T follicular helper cell (primary cell): ENCODE measurements at places on chromosomes 12 and 14.
A peak's percentile ranks its signal among the peaks of the same experiment; 100 is the strongest.

DNA sequence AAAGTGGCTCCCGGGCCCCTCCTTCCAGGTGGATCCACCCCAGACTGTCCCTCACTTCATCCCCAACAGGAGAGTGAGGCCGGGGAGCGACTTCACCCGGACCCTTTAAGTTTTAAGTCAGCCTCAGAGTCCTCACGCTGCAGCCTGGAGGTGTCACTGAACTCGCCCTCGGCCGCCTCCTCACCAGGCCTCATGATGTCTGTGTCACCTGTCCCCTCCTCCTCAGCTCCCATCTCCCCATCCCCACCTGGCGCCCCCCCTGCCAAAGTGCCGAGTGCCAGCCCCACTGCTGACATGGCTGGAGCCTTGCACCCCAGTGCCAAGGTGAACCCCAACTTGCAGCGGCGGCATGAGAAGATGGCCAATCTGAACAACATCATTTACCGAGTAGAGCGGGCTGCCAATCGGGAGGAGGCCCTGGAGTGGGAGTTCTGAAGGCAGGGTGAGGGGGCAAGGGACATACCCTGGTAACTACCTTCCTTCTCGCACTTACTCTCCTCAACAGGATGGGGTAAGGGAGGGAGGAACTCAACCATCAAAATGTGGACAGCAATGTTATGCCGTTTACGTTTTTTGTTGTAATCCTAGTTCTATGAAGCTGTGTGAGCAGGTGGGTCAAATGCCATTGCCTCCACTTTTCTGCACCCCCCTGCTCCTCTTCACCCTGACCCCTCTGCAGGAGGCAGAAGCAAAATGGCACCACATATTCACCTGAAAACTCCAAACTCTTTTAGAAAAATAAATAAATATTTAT is 20.8 kb downstream of the PHETA1 start:
- no peak for DNase-seq

DNA sequence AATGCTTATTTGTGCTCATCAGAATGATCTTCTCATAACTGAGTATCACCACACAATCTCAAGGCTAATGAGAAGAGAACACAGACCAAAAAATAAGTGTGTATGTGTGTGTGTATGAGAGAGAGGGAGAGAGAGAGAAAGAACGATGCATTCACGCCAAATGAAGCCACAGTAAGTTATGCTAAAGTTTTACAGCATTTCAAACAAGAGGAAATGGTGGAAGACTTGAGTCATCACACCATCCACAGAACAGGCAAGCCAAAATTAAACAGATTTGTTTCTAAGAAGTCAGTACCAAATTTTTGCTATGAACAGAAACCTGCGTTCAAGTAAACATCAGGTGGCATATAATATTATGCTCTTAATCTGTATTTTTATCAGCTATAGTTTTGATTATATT is 141.2 kb downstream of the MED13L start:
- no peak for DNase-seq

GRCh38 chr12:48110691-48111311 is 4.9 kb upstream of the SENP1 start:
- no peak for DNase-seq

- no peak for DNase-seq
These were observed at the start of gene CNTN1 for GRCh38 chr12:40691913-40692764. TSS of gene CNTN1 (plus strand) at chr12:40692439.

GRCh38 chr12:19014240-19014639 is 115.3 kb upstream of the PLEKHA5 start:
- no peak for DNase-seq

DNA sequence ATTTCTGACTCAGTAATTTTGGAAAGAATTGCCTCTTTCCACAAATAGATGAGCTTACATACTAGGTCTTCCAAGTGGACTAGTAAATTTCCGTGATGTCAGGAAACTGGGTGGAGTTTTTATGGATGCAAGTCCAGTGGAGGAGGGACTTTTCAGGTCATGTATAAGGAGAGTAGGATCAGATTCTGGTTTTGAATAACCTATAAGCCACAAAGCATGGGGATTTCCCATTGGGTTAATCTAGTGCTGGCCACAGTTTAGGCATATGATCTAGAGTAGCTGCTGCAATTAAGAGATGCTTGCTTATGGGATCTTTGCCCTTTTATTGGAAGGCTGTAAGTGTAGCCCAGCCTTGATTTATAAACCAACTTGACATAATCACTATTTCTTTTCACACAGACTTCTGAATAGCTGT is 33.8 kb downstream of the STK38L start:
- DNase-seq: no peak

- DNase-seq: no peak
These were observed 171.9 kb downstream of the CCDC59 start for GRCh38 chr12:82186282-82186681.

DNA sequence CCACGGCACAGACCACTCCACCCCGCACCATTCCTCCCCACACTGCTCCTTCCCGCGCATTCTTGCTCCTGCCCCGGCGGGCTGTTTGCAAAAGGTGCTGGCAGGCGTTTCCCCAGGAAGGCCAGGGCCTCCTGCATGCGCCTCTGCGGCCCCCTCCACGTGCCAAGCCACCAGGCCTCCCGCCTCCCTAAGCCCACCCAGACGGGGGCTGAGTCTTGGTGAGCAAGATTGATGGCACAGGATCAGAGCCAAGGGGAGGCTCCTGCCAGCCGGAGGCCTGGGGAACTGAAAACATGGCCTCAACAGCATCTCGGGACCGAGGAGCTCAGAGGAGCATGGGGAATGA is 328.3 kb upstream of the DIO3 start:
- no peak for DNase-seq

DNA sequence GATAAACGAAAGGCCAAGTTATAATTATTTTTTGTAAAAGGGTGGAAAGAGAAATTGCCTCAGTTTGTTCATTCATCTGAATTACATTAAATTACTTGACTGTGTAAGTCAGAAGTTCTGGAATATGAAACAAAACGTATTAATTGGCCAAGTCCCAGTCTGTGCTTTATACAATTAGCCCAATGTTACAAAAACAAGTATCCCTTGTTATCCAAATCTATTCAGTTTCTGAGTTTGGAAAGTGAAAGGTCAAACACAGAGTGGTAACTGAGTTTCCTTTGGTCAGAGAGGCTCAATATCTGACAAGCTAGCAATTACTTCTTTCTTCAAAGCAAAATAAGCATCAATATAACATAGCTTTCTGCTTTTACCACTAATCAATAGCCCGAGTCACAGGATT is 62.6 kb downstream of the SPPL3 start:
- DNase-seq: no peak

DNA sequence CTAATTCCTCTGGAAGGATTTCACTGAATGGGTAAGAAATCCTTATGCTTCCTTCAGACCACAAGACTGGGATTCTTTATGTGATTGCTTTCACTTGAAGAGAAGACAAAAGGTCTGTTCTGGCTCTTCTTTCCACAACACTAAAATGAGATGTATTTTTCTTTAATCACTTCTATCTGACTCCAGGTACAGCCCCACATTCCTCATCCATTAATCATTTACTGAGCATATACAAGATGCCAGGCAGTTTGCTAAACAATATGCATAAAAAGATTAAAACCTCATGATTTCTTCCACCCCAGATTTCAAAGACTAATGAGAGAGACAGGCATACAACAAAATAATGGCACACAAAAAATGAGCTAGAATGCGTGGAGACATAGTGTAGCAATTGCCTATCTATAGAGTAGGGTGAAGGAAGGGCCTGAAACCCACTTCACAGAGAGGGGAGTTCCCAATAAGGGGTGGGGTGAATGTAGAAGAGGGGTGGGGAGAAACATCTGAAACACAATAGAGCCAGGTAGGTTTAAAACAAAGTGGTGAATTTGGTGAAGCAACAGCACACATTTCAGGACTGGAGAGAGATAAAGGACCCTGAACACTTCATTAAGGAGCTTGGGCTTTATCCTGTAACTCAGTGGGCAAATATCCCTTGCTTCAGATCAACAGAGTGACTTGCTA is 65.1 kb upstream of the PRB2 start:
- no peak for DNase-seq

GRCh38 chr12:109720857-109721189 is 7.2 kb downstream of the FAM222A start:
- no peak for DNase-seq

DNA sequence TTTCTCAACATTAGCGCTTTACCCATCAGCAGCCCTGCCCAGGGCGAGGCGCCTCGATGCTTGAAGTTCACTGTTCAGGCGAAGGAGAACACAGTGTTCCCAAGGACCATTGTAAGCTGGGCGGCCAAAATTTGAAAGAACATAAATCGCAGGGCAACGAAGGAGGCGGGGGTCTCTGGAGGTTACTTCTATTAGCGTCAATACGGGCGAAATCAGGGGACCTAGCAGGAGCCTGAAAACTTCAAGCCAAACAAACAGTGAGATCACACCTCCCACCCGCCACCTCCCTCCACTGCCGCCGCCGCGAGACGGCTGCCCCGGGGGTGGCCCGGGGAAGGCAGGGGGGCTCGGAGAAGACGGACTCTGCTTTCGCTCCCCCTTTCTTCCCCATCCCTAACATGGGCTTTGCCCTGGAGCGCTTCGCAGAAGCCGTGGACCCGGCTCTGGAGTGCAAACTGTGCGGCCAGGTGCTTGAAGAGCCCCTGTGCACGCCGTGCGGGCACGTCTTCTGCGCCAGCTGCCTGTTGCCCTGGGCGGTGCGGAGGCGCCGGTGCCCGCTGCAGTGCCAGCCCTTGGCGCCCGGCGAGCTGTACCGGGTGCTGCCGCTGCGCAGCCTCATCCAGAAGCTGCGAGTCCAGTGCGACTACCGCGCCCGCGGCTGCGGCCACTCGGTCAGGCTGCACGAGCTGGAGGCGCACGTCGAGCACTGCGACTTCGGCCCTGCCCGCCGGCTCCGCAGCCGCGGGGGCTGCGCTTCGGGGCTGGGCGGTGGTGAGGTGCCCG is at the start of gene PDZRN4:
TSS of gene PDZRN4 (plus strand) at position 263 of the 783 bp plus-strand sequence.
- DNase-seq: no peak

- peak; percentile 37 for DNase-seq
These were observed 5.9 kb downstream of the GPR84 start for GRCh38 chr12:54358191-54358944.

GRCh38 chr12:14958361-14959125 is 2.9 kb downstream of the ARHGDIB start:
- DNase-seq: no peak

- no peak for DNase-seq
These were observed 28.7 kb downstream of the CCDC59 start for GRCh38 chr12:82329508-82329907.

GRCh38 chr14:36856095-36856878 is 194.6 kb downstream of the PAX9 start:
- no peak for DNase-seq

DNA sequence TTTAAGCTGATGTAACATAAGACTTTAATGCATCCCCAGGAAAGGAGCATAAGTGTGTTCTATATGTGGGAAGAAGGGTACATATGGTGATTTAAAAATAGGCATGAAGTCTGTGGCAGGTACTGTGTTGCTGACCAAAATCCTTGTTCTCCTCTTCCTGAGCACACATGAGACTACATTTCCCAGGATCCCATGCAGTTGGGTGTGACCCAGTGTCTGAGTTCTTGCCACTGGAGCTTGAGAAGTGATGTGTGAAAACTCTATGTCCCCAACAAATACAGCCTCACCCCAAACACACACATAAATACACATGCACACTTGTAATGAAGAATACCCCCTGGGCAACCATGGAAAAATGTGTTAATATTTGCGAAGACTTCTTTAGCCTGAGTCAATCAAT is 8.5 kb upstream of the SMIM10L1 start:
- DNase-seq: no peak

GRCh38 chr14:32043624-32044023 is 33.5 kb upstream of the ARHGAP5 start:
- no peak for DNase-seq

DNA sequence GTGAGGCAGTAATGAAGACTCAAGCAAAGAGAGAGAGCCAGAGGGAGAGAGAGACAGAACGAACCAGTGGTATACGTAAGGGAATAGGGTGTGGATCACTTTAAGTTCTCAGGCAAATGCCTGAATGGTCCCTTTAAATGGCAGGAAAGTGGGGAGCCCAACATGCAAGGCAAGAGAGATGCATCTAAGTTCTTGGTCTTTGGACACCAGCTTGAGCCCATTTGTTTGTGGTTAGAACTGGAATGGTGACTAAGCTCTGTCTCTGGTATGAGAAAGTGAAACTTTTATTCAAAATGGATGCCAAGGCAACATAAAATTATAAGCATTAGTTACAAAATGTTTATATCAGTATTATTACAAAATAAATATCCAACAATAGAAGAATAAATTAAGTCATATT is 192.2 kb upstream of the ALG10 start:
- no peak for DNase-seq

- no peak for DNase-seq
These were observed 42.1 kb downstream of the DYRK2 start for GRCh38 chr12:67690656-67691055.

GRCh38 chr12:44076871-44077270 is 241.0 kb downstream of the TMEM117 start:
- DNase-seq: no peak

DNA sequence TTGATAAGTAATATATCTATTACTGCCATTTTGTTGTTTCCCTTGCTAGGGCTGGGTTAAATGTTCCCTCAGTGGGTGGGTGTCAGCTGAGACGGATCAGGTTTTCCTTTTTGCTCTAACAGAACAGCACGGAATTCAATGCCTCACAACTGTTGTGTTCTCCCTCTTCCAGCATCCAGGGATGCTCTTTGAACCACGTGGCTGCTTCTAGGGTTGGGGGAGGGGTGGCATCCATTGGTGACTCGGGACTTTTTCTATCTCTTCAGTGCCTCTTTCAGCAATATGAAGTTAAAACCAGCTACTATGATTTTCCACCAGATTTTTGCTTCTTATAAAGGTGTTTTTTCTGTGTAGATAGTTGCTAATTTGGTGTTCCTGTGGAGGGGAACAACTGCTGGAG is 884.9 kb upstream of the FOXG1 start:
- DNase-seq: no peak

GRCh38 chr12:4809013-4809448 is 88.8 kb downstream of the GALNT8 start:
- DNase-seq: no peak

DNA sequence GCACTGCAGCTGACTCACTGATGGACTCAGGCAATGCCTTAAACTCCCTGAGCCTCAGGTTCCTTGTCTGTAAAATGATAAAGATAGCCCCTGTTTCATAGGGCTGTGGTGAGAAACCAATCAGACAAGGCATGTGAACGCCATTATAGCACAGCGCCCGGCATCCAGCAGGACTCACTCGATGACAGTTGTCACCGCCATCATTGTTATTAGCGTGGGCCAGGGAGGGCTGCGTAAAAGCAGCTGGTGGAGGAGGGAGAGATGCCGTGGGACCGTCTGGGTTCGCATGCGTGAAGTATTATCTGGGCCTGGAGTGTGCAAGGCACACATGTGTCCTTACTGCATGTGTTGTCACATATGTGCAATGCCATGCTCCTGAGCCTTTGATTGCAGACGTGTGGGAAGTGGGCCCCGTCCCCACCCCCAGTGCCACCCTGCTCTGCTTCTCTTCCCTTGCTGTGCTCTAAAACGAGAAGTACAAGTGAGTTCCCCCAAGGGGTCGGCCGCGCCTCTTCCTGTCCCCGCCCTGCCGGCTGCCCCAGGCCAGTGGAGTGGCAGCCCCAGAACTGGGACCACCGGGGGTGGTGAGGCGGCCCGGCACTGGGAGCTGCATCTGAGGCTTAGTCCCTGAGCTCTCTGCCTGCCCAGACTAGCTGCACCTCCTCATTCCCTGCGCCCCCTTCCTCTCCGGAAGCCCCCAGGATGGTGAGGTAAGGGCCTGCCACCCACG is at the start of gene PTPN6:
TSS of gene PTPN6 (plus strand) at position 546 of the 730 bp plus-strand sequence. CDS start at position 703, 157 bp downstream.
- no peak for DNase-seq

- DNase-seq: no peak
These were observed 273.6 kb upstream of the PWP1 start for GRCh38 chr12:107411792-107412535.

- no peak for DNase-seq
These were observed 518.1 kb downstream of the TMEM121 start for GRCh38 chr14:106044515-106044914.
